RCC 7860 (cell line): ENCODE measurements at places on chromosomes 12 and 14.

DNA sequence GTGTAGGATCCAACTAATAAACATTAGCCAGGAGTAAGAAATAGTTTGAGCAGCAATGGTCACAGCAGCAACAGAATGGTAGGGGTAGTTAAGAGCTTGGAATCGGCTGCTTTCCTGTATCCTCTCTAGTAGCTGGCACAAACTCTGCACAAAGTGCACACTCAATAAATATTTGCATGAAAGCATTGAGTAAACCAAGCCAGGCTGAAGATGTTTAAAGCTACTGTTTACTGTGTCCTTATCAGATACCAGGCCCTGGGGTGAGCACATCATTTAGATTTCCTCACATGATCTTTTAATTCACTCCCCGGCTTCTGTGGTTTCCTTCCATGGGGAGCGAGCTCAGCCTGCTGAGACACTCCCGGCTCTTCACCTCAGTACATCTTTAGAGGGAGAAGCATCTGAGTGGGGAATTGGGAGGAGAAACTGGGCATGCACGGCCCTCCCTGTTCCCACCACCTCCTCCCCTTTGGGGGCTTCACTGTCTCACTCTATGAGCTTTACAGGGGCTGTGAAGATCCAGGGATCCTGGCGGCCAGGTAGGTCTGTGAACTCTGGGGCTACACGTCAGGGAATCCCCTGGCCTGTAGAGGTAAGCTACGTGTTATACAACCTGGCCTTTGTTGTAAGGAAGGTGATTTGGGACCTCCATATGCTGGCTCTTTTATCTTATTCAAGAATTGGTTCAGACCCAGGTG lies 107.2 kb upstream of the VASH1 start:
- no peak for DNase-seq

DNA sequence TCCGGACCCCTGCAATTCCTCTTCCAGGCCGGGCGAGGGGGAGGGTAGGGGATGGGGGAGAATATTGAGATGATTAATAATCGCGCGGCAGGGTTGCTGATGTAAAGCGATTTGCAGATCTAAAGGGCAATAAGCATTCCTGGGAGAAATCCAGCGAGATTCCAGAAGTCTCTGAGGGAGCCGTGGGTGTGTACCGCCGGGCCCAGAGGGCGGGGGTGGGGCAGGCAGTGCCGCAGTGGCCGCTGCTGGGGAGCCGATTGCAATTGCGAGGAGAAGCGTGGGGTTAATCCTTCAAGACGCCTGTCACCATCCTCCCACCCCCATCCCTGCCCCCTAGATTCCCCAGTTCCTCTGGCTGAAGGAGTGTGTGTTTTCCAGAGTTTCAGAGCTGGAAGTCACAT lies 16.4 kb downstream of the FOS start:
- peak; percentile 23 for DNase-seq

GRCh38 chr14:104973135-104973384 lies 5.1 kb downstream of the AHNAK2 start:
- DNase-seq: peak; percentile 88

DNA sequence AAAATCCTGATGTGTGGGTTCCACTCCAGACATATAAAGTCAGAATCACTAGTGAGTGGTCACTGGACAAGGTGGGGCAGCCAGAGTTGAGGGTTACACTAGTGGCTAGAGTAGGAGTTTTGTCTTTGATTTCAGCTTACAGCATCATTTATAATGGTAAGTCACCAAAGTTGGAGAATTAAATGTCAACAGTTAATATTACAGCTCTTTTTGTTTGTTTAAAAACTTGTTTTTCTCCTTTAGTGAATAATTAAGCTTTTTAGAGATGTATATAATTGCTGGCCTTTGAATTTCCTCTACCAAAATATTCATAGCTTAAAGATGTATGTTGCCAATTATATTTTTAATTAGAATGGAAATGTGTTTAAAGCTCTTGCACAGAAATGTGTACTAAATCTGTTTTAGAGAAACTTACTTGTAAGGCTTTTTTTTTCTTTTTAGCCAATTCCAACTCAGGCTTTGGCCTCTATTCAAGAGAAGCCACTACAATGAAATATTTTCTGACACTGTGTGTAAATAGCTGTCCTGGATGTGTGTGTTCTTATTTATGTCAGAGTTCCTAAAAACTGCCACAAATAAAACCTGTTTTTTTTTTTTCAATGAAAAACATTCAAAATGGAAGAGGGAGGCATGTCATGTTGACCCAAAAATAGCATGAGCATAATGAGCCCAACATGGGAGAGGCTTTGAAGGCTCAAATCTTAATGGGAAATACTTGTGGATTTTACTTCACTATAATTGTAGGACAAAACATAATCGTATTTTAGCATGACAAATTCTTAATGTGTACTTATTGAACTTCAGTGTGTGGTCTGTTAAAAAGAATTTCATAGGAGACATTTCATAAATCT lies 92.2 kb downstream of the TBC1D30 start:
- no peak for DNase-seq

DNA sequence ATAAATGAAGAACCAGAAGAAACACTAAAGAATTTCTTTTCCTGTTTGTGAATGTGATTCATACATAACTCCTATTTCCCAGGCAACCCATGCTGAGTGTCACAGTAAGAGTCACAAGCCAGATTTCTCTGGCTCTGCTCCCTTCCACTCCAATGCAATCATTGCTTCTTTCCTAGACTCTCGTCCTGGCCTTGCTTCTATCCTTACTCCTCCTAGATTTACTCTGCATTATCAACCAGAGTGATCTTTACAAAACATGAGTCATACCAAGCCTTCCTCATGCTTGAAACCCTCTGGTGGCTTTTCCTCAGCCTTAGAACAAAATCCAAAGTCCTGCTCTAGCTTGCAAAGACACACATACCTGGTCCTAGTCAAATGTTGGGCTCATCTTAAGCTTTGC lies 13.3 kb downstream of the IL22 start:
- DNase-seq: peak; percentile 75

DNA sequence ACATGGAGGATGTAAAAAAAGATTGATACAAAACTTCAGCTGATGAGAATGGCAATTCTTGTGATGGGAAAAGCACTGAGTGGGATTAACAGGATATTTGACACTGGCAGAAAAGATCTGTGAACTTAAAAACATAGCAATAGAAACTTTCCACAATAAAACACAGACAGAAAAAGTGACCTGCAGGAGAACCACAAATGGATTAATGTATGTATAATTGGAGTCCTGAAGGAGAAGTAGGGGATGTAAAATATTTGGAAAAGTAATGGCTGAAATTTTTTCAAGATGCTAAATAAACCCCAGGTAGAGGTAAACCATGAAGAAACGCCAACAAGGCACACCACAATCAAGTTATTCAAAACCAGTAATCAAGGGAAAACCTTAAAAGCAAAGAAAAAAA lies 130.8 kb upstream of the C14orf180 start:
- DNase-seq: no peak

DNA sequence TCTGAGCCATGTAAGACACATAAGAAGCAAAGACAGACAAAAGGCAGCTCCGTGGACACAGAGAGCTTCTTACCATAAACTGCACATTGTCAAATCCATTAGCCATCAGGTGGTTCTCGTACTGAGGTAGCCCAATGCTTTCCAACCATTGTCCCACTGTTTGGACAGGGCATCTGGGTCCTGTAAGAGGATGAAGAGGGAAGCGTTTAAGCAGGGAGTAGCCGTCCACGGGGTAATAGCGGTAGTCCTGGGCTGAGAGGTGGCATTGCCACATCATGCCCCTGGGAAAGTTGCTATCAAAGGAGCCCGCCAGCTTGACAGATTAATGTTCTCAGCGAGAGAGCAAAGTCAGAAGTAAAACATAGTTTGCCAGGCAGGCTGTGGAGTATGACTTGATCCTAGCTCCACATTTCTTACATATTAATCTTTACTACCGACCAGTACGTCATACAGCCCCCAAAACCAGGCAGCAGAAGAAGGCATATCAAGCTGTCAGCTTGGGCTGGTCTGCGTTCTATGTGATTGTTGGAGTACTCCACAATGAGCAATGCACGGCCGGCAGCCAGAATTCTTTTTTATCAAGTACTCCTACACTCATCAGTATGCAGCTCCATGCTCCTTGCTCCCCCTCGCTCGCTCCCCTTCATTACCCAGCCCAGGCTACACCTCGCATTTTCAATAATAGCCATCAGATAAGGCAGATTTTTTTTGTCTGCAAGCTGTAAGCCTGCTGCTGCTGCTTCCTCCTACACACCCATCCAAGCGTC lies 493.2 kb upstream of the GARIN6 start:
- no peak for DNase-seq

GRCh38 chr14:101623685-101624444 lies 62.6 kb downstream of the DIO3 start:
- DNase-seq: no peak
